ENCODE measurements at places on chromosomes 1 and 21. TPM values are rescaled to one million over a fixed set of nuclear protein-coding genes. Genes with fewer than 3 reads are reported as not detected.

DNA sequence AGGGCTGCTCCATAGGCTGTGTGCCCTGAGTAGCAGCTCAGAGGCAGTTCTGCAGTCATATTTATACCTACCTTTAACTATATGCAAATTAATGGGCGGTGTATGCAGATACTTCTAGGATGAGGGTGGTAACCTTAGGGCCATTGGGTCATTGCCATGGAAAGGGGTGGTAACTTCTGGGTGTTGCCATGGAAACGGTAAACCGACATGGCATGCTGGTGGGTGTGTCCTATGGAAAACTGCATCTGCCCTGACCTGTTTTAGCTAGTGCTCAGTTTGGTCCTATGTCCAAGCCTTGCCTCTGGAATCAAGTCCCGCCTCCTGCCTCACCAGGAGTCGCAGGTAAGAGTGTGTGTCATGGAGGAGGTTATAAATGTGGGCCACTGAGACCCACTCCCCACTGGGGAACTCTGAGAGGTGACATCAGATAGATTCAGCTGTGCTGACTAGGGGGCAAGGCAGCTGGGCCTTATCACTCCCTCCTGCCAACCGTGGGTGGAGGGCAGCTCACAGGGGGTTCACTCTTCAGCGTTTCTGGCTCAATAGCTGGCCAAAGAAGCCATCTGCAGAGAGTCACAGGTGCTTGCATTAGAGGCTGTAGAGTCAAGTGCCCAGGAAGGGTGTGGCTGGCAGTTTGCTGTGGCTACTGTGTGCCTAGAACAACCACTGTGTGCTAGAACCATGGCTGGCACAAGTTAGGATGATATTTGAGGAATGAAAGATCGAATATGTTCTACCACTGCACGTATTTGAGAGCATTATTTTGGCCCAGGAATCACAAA lies 19.0 kb downstream of the BACE2 start:
- DNase-seq, result no peak

DNA sequence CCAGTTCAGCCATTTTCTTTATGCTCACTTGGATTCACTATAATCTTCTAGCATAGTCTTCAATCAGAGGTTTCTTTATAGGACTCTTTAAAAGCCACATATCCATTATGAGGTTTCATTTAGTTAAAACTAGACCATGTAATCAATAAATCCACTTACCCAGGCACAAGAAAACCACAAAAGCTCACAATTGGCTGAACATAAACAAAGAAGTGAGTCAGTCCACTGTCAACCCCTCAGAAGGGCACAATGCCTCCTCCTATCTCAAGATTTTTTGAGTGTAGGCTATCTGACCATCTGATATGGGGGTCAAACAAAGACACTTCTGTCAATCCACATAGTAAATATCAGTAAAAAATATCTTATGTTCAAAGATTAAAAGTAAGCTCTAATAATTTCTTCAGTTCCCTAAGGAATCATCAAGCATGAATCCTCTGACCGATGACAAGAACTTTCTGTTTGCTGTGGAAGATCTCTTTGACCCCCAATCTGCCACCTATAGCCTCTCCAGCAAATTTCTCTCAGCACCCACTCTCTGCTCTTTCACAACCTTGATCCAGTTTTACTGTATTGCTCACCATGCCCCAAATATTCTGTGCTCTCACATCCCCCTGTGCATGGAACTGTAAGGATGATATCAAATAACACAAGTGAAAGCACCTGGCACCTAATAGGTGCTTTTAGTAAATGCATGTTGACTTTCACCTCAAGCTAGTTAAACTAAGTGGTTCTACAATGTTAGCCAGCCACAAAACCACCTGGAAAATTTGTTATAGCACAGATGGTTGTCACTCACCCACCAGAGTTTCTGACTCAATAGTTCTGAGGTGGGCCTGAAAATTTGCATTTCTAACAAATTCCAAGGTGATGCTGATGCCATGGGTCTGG lies 16.7 kb downstream of the RAB3B start:
- no peak for DNase-seq

GRCh38 chr1:171150156-171150555 lies 34.9 kb upstream of the FMO2 start:
- no peak for DNase-seq

GRCh38 chr1:12336413-12336812 lies 106.6 kb downstream of the VPS13D start:
- DNase-seq, result no peak

- DNase-seq, result no peak
Observed at GRCh38 chr1:2983319-2983705, 38.0 kb upstream of the ACTRT2 start.

- DNase-seq, result no peak
Observed at GRCh38 chr1:91511386-91511785, 10.7 kb downstream of the CDC7 start.

- DNase-seq, result peak; percentile 6
Observed at GRCh38 chr1:183841950-183842794, 37.3 kb downstream of the RGL1 start.

- DNase-seq, result no peak
Observed at GRCh38 chr1:99735852-99736251, 30.6 kb downstream of the FRRS1 start.

DNA sequence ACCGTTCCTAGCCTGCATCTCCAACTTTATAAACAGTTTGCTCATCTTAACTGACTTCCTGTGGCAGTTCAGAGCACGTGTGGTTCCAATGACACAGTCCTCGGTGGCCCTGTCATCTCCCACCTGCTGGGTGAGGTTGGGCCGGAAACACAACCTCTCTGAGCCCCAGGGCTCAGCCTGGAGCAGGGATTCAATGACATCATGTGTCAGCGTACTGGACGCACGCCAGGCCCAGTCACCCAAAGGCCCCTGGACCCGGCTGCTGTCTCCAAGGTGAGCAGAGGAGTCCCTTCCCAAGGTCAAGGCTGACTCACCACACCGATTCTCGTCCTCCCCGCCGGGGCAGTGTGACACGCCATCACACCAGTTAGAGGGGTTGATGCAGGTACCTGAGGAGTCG lies 19.9 kb downstream of the TMPRSS2 start:
- no peak for DNase-seq

GRCh38 chr1:62613890-62614289 lies 16.6 kb downstream of the ANGPTL3 start:
- DNase-seq, result no peak

GRCh38 chr1:182185842-182186756 lies 124.6 kb upstream of the ZNF648 start:
- DNase-seq, result no peak

DNA sequence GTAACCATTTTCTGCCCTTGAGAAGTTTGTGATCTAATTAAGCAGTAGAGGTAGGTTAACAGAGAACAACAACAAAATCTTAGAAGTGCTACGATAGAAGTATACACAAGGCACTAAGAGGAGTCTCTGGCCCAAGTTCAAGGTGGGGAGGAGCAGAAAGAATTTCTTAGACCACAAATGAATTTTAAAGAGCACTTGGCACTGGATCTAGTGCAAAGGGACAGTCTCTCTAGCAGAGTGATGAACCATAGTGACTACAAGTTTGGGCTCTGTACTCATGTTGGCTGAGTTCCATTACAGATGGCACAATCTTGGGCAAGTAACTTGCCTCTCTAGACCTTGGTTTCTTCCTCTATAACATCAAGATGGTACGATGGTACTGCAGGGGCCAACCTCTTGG lies 33.3 kb upstream of the PIGC start:
- DNase-seq, result no peak

- DNase-seq, result no peak
Observed at GRCh38 chr1:160047111-160047991, 15.6 kb upstream of the PIGM start.

DNA sequence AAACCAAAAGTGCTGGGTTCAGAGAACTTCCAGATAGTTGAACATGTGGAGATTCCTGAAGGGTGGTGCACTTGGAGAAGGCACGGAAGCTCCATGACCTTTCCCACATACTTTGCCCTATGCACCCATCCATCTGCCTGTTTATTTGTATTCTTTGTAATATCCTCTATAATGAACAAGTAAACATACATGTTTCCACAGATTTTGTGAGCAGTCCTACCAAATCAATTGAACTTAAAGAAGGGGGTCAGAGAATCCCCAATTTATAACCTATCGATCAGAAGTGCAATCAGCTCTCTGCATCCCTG lies 121.4 kb downstream of the ADSS2 start:
- DNase-seq, result no peak

- DNase-seq, result no peak
Observed at GRCh38 chr1:10615932-10616671, 141.4 kb downstream of the PEX14 start.

DNA sequence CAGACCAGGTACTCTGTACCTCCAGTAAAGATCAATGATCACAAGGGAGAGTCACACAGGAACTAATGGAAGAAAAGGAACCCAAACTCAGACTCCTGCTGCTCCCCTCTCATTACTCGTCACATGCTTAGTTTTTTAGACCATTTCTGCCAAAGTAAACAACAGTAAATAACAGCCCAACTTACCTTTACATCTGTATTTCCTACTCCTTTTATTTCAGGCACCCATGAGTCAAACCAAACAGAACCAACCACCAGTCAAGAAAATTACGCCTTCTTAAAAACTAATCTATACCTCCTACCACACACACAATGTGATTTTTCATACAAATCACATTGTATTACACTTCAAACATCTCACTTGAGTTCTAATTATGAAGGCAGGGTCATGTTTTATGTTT lies 61.4 kb upstream of the HTR1D start:
- no peak for DNase-seq

- no peak for DNase-seq
Observed at GRCh38 chr1:109977657-109978378, 6.7 kb upstream of the AHCYL1 start.

GRCh38 chr1:108314815-108315214 lies 70.9 kb upstream of the NBPF4 start:
- DNase-seq, result no peak

- no peak for DNase-seq
Observed at GRCh38 chr1:109527098-109527811, 12.4 kb upstream of the GPR61 start.

DNA sequence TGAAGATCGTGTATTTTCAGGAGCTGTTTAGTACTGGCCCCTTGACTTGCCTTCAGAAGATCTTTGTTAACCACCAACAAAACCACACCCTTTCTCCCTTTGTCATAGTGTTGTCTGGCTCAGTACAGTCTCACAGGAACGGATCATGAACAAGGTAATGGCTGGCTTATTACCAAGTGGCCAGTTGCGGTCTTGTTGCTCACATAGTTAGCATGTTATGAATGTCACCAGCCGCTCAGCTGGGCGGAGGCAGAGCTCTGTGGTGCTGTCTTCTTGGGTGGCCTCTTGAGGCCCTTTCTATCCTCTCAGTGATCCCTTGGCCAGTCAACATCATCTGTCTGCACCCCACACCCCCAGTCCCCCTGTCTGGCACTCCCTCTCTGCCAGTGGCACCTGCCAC lies 21.4 kb downstream of the CNIH3 start:
- DNase-seq, result no peak

- no peak for DNase-seq
Observed at GRCh38 chr1:226212545-226212944, 10.9 kb upstream of the MIXL1 start.

- DNase-seq, result no peak
Observed at GRCh38 chr1:228809621-228810394, 74.5 kb downstream of the RHOU start.

DNA sequence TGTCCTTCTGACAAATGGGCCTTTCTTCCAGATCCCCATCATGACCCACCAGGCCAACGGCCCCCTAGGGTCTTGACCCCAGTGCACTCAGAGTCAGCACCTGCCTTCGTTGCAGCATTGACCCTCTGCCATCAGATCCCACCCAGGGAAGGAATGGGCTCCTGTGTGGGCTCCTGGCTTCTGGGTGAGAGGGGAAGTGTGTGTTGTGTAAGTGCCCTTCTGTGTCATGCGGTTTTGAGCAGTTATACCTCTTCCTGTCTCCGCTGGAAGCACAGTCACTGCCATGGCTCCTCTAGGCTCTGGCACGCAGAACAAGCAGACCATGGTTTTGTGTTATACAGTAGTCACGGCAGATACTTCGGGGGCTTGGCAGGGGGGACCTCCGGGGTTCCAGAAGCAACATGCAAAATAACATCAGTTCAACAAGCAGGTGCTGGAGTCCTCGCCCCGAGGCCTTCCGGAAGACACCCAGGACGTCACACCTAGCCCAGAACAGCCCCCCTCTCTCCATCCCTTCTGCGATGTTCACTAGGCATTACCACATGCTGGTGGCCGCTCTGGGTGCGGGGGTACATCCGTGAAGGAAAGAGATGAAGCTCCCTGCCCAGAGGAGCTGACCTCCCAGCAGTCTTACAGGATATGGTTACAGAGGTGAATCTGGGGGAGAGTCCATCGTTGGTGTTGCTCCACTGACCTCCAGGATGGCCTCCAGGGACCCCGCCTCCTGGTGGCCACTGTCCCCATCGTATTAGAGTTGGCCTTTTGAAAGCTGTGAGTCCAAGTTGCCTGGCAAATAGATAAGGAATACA lies 17.4 kb upstream of the KCNAB2 start:
- peak; percentile 59 for DNase-seq

- no peak for DNase-seq
Observed at GRCh38 chr1:201562257-201562656, 23.3 kb downstream of the NAV1 start.

DNA sequence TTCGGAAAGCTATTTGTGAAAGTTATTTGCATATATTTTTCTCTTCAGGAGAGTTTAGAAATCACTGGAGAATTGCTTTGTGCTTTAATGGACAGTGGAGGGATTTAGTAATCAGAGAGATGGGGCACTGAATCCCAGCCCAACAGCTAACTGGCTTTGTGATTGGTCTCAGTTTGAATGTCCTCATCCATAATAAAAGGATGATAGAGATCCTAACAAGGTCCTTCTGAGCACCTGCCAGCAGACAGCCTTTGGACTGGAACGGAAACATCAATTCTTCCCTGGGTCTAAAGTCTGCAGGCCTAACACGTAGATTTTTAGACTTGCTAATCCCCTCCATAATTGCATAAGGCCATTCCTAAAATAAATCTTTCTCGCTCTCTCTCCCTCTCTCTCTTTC lies 112.0 kb upstream of the ADAMTS5 start:
- DNase-seq, result no peak

DNA sequence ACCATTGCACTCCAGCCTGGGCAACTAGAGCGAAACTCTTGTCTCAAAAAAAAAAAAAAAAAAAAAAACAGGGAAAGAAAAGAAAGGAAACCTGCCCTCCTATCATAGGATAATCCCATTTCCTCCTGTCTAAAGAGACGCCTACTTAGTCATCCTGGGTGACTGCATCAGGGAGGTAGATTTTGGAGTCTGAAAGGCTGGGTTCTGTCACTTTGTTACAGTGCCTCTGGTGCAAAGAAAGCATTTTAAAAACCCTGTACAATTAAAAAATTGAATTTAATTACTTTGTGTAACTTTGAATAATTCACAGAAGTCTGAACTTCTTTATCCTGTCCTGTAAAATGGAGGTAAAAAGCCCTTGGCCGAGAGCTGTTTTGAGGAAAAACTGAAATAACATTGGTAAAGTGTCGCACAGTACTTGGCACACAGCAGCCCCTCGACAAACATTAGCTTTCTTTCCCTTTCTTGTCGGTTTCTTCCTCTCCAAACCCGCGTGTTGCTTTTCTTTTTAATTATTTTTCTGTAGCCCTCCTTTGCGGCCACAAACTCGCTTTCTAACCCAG lies 657 bp upstream of the HDAC1 start:
- DNase-seq, result no peak

CHODL gene
- total RNA-seq, result 0.76 TPM

FAM72C gene
- total RNA-seq, result 3.8 TPM

NBPF6 gene
- not detected for total RNA-seq

CLCA1 gene
- 0.14 TPM for total RNA-seq

DCDC2B gene
- total RNA-seq, result not detected

ADAMTS1 gene
- total RNA-seq, result 2.0 TPM

VWA5B1 gene
- total RNA-seq, result 0.05 TPM
